ENCODE measurements at places on chromosomes 5 and 9.

DNA sequence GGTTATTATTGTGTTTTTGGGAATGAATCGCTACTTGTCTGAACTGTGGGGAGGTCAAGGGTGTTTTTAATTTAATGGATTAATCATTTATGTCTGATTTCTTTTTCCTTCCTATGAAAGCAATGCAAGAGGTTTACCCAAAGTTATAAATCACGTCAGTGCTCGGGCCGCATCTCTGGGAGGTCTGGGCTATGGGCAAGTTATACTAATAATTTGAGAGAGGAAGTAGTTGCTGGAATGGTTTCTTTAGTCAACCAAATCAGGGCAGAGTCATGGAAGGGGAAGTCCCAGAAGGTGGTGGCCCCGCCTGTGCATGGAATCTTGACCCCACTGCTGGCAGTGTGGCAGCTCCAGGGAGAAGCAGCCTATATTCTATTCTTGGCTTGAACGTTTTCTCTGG lies 180.2 kb downstream of the HSPA4 start:
- DNase-seq, result no peak

- no peak for DNase-seq
Observed at GRCh38 chr9:27722866-27723265, 149.6 kb upstream of the C9orf72 start.

- no peak for DNase-seq
Observed at GRCh38 chr9:123347289-123348060, 8.5 kb upstream of the CRB2 start.

- DNase-seq, result peak; percentile 62
Observed at GRCh38 chr5:180353048-180353979, at the start of gene GFPT2. Gene GFPT2 (minus strand): TSS chr5:180353336. CDS start chr5:180353217, 119 bp downstream.

DNA sequence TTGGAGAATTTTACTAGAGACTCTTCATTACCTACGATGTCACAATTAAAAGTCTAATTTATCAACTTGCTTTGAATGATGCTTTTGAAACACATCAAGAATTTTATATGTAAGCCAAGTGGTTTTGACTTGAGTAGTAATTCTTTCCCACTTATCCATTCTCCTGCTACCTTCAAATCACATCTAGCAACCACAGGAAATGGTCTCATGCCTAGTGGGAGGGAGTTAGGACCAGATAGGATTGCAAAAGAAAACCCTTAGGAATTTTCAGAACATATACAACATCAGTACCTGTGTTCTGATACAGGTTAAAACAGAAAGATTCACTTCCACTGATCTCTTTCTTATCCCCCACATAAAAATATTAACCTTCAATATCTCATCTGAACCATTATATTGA lies 260.4 kb downstream of the CWC27 start:
- no peak for DNase-seq

DNA sequence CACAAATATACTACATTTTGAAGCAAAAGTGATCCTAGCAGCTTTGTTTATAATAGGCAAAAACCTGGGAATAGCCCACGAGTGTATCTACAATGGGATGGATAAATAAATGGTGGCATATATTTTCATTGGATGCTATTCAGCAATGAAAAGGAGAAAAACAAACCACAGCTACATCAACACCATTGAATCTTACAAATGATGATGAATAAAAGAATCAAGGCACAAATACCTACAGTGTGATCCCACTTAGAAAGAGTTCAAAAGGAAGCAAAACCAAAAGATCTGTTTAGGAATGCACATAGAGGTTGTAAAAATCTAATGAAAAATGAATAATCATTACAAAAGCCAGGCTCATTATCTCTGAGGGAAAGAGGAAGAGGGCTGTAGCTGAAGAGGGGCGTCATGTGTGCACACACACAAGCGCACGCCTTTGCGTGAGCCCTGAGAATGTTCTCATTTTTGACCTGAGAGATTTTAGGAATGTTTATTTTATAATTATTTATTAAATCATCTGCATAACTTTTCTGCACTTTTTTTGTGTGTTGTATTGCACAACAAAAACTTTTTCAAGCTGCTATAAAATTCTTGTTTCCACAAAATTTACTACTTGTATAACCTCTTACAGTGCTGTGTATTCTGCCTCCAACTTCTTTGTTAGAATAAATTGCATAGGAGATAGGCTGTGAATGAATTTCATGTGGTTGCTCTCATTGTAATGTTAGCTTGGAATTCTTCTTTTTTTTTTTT lies 5.9 kb upstream of the RHOBTB3 start:
- DNase-seq, result no peak

DNA sequence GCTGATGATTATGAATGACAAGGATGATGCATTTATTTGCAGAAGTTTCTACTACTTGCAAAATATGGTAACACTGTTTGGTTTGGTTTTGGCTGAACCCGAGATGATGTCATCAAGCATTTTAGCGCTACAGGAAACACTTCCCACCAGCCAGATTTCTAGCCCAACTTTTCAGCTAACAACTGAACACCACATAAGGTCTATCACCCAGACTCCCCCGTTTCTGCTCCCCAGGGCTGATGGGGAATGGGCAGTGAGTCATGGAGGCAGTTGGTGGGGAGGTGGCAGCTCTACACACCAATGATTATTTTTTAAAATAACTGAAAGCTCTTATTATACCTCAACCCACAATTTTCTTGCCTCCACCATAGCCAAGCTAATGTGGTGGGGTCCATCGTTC lies 302.9 kb downstream of the CEMIP2 start:
- DNase-seq, result no peak

GRCh38 chr5:54234304-54234933 lies 76.0 kb downstream of the ARL15 start:
- DNase-seq, result no peak

GRCh38 chr5:154861946-154862345 lies 3.5 kb downstream of the CNOT8 start:
- DNase-seq, result no peak

Measured in T-helper 9 cell (primary cell).